Hair follicle dermal papilla cell (primary cell): ENCODE measurements at places on chromosomes 2 and 18. TPM values are rescaled to one million over a fixed set of nuclear protein-coding genes. Genes with fewer than 3 reads are reported as not detected.

The ZC3H6 gene
- total RNA-seq: 4.9 and 5.2 TPM in 2 replicates

The BUB1 gene
- total RNA-seq: 4.6 and 5.0 TPM in 2 replicates

The NEURL3 gene
- total RNA-seq: not detected in 2 replicates

The ATP8B1 gene
- 52.8 and 63.3 TPM in 2 replicates for total RNA-seq

The TSPYL6 gene
- total RNA-seq: under 0.01 TPM in 1 of 2 replicates, not detected in the other

The ANKRD30B gene
- 0.24 TPM in 1 of 2 replicates, not detected in the other for total RNA-seq
